Astrocyte (in vitro differentiated cells and primary cell): ENCODE measurements at places on chromosomes 13 and 19.

DNA sequence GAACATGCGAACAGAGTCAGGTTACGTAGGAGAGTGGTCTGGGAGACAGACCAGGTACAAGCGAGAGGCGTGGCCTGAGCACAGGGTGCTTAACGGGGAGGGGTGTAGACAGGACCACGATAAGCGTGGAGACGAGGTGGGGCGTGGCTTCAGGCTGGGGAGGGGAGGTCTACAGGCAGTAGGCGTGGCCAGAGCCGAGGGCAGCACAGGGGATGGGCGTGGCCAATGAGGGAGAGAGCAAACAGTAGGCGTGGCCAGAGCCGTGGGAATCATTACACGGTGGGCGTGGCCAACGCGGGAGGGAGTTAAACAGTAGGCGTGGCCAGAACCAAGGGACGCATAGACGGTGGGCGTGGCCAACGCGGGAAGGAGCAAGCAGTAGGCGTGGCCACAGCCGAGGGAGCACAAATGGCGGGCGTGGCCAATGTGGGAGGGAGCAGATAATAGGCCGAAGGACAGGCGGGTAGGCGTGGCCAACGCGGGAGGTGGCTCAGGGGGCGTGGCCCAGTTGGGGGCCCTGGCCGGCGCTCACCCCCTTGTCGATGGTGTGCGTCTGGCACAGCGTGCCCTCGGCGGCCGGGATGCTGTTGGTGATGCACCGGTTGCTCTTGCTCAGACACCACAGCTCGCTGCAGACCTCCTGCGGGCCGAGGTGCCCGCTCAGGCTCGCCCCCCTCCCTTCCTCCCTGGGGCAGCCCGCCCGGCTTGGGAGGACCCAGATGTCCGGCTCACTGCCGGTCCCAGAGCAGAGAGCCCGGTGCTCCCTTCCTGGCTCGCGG lies 15.2 kb upstream of the MYO1F start:
- DNase-seq: peak; percentile 86

GRCh38 chr19:44346556-44346955 lies 9.9 kb downstream of the ZNF112 start:
- DNase-seq: no peak

GRCh38 chr13:90197722-90198121 lies 1149.8 kb upstream of the MIR17HG start:
- DNase-seq: peak; percentile 38

GRCh38 chr19:33486936-33487811 lies 34.4 kb downstream of the PEPD start:
- DNase-seq: no peak

DNA sequence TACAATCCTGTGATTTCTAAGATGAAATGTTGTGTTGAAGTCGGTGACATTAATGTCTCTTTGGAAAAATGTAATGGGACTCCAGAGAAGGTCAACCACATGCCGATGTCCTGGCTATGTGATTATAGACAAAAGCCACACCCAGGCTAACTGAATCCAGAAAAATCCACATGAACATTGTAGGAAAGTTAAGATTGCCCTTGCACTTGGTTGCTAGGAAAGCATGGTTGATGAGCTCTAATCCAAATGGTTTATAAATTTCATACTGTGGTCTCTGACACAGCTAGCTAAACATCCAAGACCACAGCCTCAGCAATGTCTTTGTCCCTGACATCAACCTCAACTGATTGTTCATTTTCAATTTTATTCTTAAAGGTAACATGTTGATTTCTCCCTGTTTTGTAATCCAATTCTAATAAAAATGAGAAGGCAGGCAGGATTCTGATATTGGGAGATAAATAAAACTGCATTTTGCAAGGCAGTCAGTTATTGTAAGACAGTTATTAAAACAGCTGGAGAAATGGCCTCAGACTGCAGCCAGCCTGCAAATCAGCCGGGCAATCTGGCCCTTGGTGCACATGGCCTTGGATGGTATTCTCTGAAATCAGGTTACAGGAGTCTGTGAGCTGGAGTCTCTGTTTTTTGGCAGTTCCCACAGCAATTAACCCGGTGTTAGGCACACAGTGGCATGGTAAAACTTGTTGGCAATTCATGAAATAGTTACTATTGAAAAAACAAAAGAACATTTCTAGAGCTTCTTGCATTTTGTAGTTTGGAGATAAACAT lies 93.9 kb downstream of the STARD13 start:
- DNase-seq: peak; percentile 86

DNA sequence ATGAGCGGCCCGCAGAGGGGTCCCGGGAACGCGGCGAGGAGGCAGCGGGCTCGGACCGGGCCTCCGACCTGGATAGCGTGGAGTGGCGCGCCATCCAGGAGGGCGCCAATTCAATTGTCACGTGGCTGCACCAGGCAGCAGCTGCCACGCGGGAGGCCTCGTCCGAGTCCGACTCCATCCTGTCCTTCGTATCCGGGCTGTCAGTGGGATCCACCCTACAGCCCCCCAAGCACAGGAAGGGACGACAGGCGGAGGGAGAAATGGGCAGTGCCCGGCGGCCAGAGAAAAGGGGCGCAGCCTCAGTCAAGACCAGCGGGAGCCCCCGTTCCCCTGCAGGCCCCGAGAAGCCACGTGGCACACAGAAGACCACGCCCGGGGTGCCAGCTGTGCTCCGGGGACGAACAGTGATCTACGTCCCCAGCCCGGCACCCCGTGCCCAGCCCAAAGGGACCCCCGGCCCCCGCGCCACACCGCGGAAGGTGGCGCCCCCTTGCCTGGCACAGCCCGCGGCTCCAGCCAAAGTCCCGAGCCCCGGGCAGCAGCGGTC lies 10.7 kb downstream of the C19orf25 start:
- no peak for DNase-seq
